ENCODE measurements at places on chromosomes 7 and 10.

DNA sequence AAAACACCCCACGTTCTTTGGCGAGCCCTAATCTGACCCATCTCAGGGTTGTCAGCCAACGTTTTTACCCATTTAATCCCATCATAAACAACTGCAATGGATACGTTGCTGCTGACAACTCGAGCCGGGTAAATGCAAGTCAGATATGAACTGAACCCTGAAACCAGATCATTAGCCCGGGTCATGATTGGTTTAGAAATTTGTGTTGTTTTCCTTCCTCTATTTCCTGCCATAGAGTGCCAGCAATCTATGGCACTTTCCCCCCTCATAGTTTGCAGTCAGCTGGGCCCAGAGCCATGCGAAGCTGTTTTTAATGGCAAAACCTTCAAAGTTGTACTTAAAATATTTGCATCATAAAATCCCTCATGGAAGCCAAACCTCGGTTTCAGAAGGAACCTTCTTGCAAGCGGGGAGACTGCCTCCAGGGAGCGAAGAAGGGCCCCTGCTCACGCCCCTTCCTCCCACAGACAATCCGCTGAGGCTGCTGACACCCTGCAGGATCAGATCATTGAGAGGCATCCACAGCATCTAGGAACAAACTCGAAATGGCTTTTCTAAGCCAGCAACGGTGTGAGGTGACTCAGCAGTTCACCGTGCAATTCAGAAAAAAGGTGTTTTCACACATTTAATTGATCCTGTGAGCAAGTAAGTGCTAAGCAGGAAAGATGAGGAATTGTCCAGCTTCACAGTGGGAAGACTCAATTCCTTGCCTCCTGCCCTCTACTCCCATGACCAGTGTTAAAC is 710.1 kb downstream of the PARD3 start:
- no peak for DNase-seq

DNA sequence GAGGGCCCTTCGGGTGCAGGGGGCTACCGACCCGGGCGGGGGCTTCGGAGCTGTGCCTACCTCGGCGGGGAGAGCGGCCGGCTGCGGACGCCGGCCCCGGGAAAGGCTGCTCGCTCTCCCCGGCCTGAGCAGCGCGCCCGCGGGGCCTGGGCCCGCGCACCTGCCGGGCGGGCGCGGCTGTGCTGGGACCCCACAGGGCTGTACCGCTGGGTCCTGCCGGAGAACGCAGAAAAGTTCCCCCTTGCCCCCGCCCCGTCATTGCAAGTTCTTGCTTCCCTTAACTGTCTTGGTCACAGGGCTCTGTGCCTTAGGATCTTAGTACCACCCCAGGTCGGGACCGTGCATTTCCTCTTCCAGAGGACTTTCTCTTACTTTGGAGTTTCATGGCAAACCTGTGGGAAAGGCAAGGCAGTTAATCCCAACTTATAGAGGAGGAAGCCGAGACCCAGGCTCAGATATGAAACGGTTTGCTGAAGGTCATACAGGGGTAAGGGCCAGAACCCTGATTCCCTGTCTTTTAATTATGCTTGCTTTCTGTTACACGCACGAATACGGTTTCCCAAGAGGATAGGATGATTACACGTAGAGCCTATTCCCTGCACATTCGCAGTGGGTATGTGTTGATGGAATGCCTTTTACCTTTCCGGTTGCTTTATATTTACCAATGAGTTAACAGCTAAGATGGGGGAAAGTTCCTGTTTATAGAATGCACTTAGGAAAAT is 652 bp downstream of the PCGF5 start:
- DNase-seq: no peak

DNA sequence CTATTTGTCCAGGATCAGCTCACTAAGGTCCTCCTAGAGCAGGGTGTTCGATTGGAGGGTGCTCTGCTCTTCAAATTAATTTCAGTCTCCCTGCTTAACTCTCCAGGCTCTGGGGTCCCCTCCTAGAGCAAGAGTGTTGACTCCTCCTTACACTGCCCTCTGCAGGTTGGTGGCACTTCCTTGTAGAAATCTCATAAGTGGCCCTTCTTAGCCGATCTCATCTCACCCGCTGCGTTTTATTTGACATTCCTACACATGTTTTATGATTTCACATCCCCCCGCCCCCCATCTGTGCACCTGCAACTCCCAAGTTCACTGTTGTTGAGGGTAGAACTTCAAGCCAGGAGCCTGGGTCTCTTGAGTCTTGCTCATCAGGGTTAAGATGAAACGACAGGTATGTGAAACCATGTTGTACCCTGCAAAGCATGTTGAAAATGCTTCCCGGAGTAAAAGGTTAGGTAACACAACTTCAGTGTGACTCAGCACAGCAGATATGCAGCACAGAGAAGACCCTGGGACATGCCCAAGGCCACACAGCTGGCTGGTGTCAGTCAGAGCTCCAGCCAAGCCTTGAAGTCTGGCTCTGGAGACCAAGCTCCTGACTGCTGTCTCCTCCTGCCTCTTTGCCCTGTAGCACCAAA is 171.2 kb downstream of the PRKAG2 start:
- DNase-seq: no peak

DNA sequence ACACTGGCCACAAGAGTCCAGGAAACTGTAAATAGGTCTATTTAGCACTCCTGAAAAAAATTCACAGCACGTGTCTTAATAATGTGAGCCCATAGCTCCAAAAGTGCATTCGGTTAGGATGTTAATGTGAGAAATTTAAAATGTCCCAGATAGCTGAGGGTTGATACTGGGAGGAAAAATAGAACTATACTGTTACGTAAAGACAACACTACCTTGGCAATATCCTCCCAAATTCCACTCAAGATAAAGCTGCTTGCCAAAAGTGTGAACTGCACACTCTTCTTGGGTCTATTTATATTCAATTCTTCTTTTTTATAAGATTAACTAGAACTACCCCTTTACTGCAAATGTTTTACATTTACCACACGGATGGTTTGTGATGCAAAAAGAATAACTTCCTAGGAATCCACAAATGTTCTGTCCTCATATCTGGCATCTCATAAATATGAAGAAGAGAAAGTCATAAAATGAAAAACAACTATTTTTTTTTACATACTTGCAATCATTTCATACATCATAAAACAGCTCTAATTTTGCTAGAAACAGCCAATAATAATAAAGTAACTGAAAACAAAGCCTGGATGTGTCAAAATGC is 10.4 kb downstream of the RAB11FIP2 start:
- DNase-seq: no peak

DNA sequence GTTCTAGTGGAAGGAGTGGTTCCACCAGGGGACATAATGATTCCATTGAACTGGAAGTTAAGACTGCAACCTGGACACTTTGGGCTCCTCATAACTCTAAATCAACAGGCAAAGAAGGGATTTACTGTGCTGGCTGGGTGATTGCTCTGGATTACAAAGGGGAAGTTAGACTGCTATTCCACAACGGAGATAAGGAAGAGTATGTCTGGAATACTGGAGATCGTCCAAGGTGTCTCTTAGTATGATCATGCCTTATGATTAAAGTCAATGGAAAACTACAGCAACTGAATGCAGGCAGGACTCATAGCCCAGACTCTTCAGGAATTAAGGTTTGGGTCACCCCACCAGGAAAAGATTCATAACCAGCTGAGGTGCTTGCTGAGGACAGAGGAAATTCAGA is 310.6 kb upstream of the MGMT start:
- no peak for DNase-seq

- no peak for DNase-seq
Observed at GRCh38 chr10:88455831-88456230, 127.3 kb downstream of the RNLS start.

GRCh38 chr7:102978284-102978683 is 65.5 kb downstream of the LRRC17 start:
- no peak for DNase-seq

DNA sequence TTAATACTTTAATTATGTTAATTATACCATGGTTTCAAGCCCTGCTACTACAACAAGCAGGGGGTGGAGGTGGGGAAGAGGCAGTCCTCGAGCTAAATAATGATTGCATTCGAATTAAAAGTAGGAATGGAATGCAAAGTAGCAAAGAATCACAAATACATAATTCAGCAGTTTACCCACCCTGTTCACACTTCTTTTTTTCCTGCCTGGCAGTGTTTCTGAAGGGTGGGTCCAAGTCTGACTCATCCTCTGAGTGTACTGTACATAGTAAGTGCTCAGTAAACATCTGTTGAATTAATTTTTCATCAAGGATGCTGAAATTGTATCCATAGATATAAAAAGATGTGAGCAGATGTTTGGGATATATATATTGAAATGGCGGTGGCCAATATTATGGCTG is 778.8 kb downstream of the LRMDA start:
- no peak for DNase-seq

GRCh38 chr10:71615538-71616329 is 103.8 kb downstream of the C10orf105 start:
- no peak for DNase-seq

- DNase-seq: no peak
Observed at GRCh38 chr7:103446049-103446520, at the start of gene SLC26A5. Gene SLC26A5, minus strand, starts transcription at chr7:103446207. Its CDS starts 24,693 bp downstream, at chr7:103421514.
